ENCODE measurements at places on chromosomes 6 and 20.
A peak's percentile ranks its signal among the peaks of the same experiment; 100 is the strongest.

DNA sequence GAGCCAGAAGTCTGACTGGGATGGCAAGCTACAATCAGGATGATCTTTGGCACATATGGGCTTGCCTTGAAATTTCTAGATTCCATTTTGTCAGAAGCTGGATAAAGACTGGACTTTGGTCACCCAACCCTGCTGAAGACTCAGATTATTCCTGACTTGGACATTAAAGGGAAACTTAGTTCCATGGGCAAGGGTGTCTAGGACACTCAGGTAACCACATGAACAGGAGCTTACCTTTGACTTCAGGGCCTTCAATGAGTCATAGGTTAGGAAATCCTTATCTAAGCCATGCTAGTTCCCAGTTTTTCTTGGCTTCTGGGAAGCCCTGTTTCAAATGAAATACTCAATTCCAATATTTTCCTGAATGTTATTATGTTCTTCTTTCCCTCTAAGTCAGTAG, 28.5 kb upstream of the IFNGR1 start:
- no peak for DNase-seq

DNA sequence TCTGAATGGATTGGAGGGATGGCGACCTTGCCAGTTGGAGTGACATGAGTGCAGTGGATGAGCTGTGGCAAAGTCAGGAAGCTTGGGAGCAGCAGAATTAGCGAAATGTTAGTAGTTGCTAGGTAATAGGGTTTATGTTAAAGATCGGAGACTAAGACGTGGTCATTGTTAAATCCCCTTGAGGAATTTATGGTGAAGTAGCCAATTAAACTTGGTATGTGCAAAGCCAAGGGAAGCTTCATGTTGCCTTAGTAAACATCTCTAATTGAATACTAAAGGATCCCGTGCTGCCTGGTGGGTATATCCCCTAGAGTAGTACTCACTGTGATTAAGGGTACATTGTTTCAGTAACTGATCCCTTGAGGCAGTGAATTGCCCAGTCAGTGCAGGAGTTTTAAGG, 106.0 kb downstream of the PRIM2 start:
- DNase-seq, result no peak

- no peak for DNase-seq
Measured at GRCh38 chr20:23622839-23623343, 14.9 kb downstream of the CST3 start.

- peak; percentile 96 for DNase-seq
Measured at GRCh38 chr20:44646023-44646640, 5.4 kb downstream of the ADA start.

GRCh38 chr6:152432758-152433157, 204.4 kb downstream of the SYNE1 start:
- DNase-seq, result no peak

DNA sequence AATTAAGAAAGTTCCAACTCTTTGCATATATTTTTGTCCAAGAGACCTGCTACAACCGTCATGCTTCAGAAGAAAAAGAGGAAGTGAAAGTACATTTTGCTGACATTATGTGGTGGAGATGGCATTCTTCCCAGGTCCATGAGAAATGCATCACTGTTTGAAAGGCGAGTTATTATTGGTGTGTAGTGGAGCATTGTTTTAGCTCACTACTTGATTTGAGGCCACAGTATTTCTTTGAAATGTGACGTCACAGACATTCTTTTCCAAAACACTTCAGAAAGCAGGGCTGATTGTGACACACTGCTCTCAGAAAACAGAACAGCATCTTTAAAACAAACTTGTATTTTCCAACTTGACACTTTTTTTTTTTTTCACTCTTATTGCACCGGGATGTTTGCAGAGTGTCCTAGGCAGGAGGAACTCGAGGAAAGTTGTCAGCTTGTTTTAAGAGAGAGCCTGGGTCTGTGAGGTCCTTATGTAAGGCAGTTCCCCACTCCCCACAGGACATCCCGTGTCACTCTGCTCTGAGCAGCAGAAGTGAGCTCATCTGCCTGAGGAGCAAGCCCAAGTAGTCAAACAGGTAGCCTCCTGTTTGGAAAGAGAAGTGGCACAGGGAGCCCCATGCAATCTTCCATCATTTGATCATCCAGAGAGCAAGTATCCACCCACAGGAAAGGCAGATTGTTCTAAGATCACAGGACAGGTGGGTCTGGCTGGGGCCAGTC, 1.1 kb downstream of the SPTLC3 start:
- peak; percentile 61 for DNase-seq

DNA sequence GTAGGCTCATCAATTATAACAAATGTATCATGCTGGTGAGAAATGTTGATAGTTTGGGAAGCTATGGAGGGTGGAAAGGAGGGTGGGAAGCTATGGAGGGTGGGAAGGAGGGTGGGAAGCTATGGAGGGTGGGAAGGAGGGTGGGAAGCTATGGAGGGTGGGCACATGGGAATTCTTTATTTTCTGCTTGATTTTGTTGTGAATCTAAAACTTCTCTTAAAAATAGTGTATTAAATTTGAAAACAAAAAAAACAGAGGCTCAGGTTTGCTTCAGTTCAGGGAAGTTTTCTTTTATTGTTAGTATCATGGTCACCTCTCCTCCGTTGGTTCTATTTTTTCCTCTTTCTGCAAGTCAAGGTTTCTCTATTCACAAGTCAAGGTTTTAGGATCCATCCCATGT, 106.4 kb downstream of the SOD2 start:
- no peak for DNase-seq

- no peak for DNase-seq
Measured at GRCh38 chr20:48404598-48404997, 423.2 kb downstream of the PREX1 start.

GRCh38 chr6:90715093-90715655, 128.3 kb upstream of the MAP3K7 start:
- DNase-seq, result no peak

GRCh38 chr20:59412875-59413284, 112.5 kb downstream of the EDN3 start:
- no peak for DNase-seq

- DNase-seq, result no peak
Measured at GRCh38 chr20:23092384-23092756, 6.2 kb upstream of the CD93 start.

DNA sequence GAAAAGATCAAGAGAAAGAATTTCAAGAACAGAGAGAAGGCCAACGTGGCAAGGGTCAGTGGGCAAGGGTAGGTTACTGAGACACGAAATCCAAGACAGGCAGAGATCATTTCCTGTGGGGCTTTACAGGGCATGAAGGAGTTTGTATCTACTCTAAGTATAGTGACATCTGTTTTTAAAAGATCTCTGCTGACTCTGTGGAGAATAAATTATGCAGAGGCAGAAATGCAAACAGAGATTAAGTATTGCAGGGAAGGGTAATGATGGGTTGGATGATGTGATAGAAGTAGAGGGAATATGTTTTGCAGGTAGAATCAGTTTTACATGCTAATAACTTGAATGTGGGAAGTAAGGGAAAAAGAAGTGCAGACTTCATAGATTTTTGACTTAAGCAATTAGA, 243.5 kb downstream of the FRK start:
- no peak for DNase-seq

DNA sequence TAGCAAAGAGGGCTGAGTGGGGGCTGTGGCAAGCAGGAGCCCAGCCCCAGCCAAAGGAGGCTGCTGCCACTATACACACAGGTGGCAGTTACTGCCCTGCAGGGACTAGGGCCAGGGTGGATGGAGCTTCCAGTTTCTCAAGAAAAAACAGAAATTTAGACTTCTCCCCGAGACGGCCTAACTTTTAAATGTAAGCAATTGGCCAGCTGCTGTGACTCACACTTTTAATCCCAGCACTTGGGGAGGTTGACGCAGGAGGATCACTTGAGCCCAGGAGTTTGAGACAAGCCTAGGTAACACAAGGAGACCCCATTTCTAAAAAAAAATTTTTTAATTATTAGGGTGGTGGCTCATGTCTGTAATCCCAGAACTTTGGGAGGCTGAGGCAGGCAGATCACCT, 98.2 kb upstream of the NFATC2 start:
- no peak for DNase-seq

DNA sequence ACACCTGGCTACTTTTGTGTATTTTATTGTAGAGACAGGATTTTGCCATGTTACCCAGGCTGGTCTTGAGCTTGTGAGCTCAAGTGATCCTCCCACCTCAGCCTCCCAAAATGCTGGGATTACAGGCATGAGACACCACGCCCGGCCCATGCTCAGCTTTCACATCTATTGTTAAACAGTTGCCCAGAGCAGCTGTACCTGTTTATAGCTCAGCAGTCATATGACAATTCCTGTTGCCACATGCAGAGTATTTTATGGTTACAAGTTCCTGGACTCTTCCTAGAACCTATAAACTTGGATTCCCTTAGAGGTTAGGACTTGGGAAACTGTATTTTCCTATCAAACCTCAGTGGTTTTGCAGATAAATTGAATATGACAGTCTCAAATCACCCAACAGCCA, 188.3 kb upstream of the KCNG1 start:
- no peak for DNase-seq

DNA sequence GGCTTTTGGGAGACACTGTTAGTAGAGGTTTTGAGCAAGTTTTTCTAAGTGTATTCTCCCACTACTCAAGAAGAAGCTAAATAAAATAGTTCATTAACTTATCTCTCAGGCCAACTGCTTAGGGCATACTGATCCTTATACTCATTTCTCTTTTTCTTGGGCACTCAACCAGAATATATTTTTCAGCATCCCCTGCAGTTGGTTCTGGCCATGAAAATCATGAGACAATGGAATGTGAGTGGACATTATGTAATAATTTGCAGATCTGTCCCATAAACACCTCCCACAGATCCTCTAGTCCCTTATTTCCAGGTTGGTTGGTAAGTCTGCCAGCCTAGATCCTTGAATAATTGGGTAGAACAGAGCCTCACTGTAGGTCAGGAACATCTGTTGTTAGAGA, 136.7 kb downstream of the AIG1 start:
- DNase-seq, result no peak

GRCh38 chr6:137541534-137542063, 47.4 kb upstream of the OLIG3 start:
- no peak for DNase-seq

GRCh38 chr20:53643031-53643832, 49.6 kb upstream of the ZNF217 start:
- DNase-seq, result peak; percentile 90
